ENCODE measurements at places on chromosomes 5 and 9.

- no peak for DNase-seq
These were observed 627.4 kb downstream of the TLR4 start for GRCh38 chr9:118331622-118332045.

DNA sequence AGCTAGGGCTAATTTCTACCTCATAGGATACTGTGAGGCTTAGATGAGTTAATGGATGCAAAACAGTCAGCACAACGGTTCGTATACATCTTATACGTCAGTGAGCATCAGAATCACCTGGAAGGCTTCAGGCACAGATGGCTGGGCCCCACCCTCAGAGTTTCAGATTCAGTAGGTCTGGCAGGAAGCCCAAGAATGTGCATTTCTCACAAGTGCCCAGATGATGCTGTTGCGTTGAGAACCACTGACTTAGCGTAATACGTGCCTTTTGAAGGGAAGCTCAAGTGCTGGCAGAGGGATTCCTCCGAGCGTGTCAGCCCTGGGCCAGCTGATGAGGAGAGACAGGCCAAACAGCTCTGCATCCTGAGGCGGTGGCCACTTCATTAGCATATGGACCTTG, 117.1 kb upstream of the WWC1 start:
- DNase-seq: no peak

DNA sequence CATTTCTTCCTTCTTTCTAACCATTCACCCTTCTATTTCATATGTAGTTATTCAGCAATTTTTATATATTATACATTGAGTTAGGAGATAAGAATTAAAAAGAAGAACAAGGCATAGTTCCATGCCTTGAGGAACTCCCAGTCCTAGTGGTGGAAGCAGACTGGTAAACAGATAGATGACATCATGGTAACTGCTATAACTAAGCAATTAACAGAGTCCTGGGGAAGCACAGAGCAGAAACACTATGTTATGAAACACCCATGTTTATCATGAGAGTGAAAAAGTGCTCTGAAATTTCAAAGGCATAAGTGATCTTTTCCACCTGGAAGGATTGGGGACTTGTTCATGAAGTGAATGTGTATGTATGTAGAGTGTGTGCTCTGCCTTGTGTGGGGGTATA, 14.6 kb downstream of the PAPPA start:
- DNase-seq: no peak

DNA sequence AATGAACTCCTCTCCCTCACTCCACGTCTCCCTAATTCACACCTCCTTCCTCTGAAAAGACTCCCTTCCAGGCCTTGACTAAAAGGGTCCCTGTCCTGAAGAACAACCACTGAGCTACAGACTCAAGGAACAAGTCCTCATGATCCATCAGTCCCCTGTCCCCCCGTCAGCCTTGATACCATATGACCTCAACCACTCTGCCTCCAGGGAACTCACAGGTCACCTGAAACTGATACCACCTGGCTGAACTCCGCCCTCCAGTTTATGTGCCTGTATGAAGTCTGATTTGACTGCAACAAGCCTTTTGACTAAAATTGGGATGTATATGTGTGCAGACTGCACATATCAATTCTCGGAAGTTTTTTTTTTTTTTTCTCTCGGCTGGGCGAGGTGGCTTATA, 88.7 kb downstream of the UGCG start:
- DNase-seq: no peak

DNA sequence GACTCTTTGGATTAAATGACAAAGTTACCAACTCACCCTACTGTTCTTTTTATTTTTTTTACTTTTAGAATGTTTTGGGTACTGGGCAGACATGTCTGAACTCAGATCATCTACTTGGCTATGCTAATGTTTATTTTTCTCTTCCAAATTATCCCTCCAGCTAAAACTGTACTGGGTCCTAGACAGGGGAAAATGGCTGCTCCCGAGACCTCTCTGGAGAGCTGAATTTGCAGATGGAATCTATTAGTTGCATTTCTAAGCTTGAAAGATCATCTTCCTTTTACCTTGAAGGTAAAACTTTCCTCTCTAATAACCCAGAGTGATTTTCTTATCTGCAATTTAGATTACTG, 197.5 kb upstream of the SEMA6A start:
- no peak for DNase-seq

DNA sequence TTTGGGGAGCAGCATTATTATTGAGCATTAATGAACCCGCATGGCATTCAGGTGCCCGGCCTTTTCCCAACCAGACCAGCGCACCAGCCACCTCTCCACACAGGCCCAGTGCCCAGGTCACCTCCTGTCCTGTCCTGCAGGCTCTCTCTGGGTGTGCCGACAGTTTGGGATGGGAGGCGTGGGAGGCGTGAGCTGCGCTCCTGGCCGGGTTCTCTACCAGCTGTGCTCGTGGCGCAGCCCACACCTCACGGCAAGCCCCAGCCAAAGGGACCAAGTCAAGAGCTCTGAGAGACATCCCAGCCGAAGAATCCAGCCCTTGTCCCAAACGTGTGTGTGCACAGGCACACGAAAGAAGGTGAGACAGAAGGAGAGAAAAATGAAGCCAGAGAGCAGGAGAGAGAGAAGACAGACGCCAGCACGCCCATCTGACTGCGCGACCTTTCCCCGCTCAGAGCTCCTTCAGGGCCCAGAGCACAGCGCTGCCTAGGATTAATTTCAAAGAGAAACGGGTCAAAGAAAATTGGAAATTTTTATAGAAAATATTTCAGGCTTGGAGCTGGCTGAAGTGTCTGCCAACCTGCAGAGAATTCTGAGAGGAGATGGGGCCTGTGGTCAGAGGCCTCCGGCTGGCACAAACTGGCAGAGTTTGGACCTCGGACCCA, 81.7 kb downstream of the ADAMTS2 start:
- DNase-seq: no peak

- no peak for DNase-seq
These were observed 355.4 kb upstream of the SLC24A2 start for GRCh38 chr9:20144197-20144596.

DNA sequence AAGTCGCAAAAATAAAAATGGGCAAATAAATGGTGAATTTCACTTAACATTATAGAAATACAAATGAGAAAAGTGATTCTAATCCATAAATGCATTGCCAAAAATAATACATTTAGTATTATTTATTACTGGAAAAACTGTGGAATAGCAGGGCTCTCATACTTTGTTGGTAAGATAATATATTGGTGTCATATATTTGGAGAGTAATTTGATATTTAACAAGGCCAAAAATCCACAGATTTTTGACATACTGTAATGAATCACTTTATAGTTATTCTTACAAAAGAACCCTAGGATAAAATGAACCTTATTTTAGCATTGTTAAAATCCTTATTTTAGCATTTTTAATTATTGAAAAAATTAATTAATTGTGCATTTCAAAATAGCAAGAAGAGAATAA, 397.2 kb upstream of the DAB2 start:
- no peak for DNase-seq

DNA sequence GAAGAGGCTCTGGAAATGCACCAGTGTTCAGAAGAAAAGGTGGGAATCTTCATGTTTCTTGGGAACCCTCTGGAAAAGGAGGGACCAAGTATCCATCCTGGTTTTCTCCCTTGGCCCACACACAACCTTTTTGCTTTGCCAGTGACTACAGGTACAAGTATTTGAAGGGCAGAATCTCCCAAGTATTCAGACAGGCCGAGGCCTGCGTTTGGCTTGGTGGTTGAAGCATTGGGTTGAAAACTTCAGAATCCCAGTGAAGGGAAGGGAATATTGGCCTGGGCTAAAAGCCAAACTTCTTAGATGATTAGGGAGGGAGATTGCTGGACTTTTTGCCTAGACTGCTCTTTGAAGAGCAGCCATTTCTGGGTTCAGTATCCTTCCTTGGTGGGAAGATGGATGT, 71.9 kb downstream of the UBAP1 start:
- DNase-seq: no peak

- no peak for DNase-seq
These were observed 15.5 kb upstream of the MARCHF6 start for GRCh38 chr5:10337986-10338385.

DNA sequence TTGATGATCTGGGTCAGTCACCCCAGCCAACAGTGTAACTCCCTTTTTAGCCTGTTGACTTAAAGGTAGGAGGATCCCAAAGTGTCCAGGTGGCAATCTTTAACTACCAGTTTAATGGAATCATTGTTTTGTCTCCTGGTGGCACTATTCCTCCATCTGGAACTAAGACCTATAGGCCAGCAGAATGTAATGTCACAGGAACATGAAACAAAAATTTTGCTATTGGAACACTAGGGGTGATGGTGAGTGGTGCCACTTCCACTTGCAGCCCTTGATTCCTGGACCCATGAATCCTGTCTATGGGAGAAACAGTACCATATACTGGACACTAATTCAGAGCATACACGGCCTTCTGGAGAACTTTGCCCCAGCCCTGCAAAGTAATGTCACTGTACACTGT, 219.5 kb upstream of the RASA1 start:
- peak; percentile 10 for DNase-seq

All from T-helper 2 cell (primary cell).